T-helper 9 cell (primary cell): ENCODE measurements at places on chromosomes 1 and 21.

GRCh38 chr1:223665592-223666312 lies at the start of gene CAPN8:
Gene CAPN8 (minus strand): TSS chr1:223665701. CDS start chr1:223665646, 55 bp downstream.
- no peak for DNase-seq

DNA sequence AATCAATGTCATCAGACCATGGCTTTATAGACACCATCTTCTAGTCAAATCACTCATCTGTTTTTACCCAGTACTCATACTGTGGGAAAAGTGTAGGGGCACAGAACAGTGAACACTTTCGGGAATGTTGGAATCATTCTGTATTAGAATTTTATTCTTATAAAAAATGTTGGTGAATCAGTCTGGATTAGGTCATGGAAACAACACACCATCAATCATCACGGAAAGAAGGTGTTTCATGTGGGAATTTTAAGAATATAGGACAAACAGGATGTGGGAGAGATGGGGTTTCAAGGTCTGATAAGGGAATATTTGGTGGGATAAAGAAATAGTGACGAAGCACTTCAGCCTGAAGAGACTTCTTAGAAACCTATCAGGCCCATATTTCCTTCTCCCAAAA lies 17.3 kb downstream of the GBP1 start:
- DNase-seq = no peak

DNA sequence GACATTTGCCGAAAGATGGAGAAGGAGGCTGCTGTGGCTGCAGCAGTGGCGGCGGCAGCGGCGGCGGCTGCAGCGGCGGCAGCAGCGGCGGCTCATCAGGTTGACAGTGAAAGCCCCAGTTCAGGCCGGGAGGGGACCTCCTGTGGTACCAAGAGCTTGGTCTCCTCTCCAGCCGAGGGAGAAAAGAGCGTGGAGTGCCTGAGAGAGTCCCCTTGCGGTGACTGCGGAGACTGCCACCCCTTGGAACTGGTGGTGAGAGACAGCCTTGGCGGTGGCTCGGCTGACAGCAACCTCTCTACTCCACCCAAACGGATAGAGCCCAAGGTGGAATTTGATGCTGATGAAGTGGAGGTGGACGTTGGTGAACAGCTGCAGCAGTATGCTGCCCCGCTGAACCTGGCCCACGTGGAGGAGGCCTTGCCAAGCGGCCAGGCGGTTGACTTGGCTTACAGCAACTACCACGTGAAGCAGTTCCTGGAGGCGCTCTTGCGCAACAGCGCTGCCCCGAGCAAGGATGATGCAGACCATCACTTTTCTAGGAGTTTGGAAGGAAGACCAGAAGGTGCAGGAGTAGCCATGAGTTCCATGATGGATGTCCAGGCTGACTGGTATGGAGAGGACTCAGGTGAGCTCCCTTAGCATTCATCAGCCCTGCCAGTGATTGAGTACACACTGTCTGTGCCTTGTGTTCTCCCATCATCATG lies 6.3 kb downstream of the ZBTB8B start:
- DNase-seq = no peak

- DNase-seq = no peak
Measured at GRCh38 chr1:151513626-151514121, 2.5 kb downstream of the CGN start.

DNA sequence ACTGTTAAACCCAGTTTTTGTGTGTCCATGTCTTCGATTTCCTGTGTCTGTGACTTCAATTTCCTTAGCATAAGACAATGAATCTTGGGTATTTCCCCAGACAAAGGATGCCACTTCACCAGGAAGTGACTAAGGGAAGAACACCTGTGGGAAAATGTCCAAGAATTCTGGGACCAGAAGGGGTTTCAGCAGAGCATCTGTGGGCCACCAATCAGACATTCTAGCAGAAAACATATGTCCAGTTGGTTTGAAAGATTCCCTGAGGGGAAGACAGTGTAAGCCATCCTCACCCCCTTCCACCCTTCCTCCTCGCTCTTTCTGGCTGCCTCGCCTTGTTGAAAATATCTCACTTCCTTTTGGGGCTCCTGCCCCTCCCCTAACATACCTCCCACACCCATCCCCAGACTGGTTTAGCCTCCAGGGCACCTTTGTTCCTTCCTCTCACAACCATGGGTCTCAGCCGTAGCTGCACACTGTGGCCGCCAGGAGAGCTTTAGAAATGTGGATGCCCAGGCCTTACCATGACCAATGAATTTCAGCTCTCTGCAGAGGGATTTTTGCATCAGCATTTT lies 25.5 kb upstream of the IFNAR1 start:
- no peak for DNase-seq

GRCh38 chr1:156959414-156959813 lies 39.0 kb downstream of the LRRC71 start:
- no peak for DNase-seq

DNA sequence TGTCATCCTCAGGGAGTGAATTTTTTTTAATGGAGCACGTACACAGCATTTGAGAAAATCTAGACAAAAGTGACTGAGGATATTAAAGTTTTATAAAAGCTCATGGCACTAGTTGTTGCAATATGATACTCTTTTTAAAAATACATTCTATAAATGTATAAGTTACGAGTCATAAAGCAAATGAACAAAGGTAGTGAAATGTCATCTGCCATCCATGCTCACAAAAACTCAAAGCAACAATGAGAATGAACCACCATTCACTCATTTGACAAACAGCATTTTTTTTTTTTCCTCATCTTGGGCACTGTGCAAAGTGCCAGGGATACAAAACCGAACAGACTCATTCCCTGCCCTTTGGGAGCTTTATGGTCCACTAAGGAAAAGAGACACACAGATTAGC lies 38.7 kb downstream of the GPR137B start:
- DNase-seq = no peak

- DNase-seq = no peak
Measured at GRCh38 chr1:45265244-45265643, 58.8 kb upstream of the ZSWIM5 start.

DNA sequence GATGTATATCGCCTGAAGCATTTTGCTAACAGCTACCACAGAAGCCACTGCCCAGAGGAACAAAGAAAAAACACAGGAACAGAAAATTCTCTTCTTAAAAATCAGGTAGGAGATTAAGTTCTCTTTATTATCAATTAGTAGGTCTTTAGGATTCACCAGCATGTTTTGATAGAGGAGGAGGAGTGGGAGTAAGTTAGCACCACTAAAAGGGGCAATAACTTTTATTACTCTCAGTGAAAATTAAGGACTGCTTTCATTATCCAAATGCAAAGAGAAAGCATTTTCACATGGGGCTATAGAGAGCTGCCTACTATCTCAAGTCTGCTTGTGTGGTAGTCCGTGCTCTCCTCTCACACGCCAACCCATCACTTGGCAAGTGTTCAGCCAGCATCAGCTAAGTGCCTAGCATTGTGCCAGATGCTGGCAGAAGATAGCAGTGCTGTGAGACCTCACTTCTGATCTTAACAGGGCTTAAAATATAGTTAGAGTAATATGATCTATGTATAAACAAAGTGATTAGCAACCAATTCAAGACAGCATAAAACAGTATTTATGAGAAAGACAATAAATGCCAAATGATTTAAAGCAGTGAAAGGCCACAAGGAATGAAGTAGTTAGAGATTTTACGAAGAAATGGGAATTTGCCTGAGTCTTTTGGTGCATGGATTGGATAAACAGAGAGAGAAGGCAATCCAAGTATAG lies 39.8 kb downstream of the ASTN1 start:
- no peak for DNase-seq
